ENCODE measurements at places on chromosomes 2 and 18.
A peak's percentile ranks its signal among the peaks of the same experiment; 100 is the strongest.

- no peak overlapping the region for H3K27ac ChIP-seq
- H3K36me3 ChIP-seq, result no peaks in the 10 kb centered on the region
Observed at GRCh38 chr2:26011609-26011989, 22.3 kb upstream of the RAB10 start.

GRCh38 chr2:62440281-62440946, 65.6 kb downstream of the TMEM17 start:
- no peak overlapping the region for H3K4me3 ChIP-seq
- no peak overlapping the region for H3K27ac ChIP-seq
- no peaks in the 10 kb centered on the region for H3K27me3 ChIP-seq
- no peaks in the 10 kb centered on the region for H3K36me3 ChIP-seq
- H3K4me1 ChIP-seq, result no peaks in the 10 kb centered on the region

GRCh38 chr18:22031611-22032010, 137.8 kb upstream of the GATA6 start:
- no peaks in the 10 kb centered on the region for H3K36me3 ChIP-seq
- H3K27me3 ChIP-seq, result no peaks in the 10 kb centered on the region
- no peak overlapping the region for H3K27ac ChIP-seq
- DNase-seq, result no peak
- no peaks in the 10 kb centered on the region for H3K4me1 ChIP-seq
- H3K4me3 ChIP-seq, result no peak overlapping the region

GRCh38 chr2:233387667-233388528, 33.6 kb downstream of the DGKD start:
- no peaks in the 10 kb centered on the region for H3K36me3 ChIP-seq
- peaks cover 54% of the 10 kb centered on the region for H3K4me1 ChIP-seq
- H3K4me3 ChIP-seq, result no peak overlapping the region
- no peaks in the 10 kb centered on the region for H3K27me3 ChIP-seq

DNA sequence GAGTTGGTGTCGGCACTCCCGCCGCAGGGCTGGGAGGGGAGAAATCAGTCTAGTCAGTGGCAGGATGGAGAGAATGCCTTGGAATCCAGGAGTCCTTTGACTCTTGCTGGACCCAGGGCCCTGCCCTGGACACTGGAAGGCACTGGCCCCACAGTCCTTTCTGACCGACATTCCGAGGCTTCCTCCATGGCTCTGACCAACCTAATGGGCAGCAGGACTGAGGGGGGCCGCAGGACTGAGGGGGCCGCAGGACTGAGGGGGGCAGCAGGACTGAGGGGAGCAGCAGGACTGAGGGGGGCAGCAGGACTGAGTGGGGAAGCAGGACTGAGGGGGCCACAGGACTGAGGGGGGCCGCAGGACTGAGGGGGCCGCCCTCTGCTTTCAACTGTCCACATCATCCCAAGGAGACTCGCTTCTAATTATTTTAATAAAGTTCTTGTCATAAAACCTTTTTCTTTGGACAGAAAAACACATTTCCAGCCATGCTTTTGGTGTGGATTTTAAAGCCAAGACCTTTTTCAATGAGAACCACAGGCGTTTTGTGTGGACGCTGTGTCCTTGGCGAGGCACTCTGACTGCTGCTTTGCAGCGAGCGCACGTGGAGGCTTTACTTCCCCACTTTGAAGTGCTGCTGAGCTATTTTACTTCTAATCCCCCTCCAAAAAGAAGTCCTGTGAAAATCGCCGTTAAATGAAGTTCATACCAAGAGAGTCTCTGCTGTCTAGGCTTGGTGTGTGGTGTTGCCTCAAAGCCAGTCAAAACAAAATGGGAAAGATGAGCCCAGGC, 226.1 kb downstream of the TWIST2 start:
- DNase-seq, result no peak
- no peak overlapping the region for H3K27ac ChIP-seq
- H3K36me3 ChIP-seq, result peaks cover 62% of the 10 kb centered on the region
- H3K27me3 ChIP-seq, result no peaks in the 10 kb centered on the region
- no peaks in the 10 kb centered on the region for H3K4me1 ChIP-seq

DNA sequence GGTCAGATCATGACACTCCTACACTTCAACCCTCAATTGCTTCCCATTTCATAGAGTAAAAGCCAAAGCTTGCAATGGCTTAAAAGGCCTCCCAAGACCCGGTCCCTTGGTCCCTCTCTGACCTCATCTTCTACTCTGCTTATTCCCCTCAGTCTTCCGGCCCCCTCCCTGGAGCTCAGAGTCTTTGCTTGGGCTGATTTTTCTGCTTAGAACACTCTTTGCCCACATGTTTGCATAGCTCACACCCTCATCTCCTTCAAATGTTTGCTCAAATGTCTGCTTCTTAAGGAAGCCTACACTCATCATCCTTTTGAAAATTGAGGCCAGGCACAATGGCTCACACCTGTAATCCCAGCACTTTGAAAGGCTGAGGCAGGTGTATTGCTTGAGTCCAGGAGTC, 65.6 kb upstream of the CAPN13 start:
- H3K36me3 ChIP-seq, result no peaks in the 10 kb centered on the region
- no peaks in the 10 kb centered on the region for H3K4me1 ChIP-seq
- no peak overlapping the region for H3K27ac ChIP-seq
- H3K4me3 ChIP-seq, result no peak overlapping the region
- no peak for DNase-seq
- H3K27me3 ChIP-seq, result no peaks in the 10 kb centered on the region

GRCh38 chr2:80312282-80312839, 7.8 kb upstream of the LRRTM1 start:
- H3K36me3 ChIP-seq, result no peaks in the 10 kb centered on the region
- no peak overlapping the region for H3K27ac ChIP-seq
- no peak for DNase-seq

- no peak for DNase-seq
- no peak overlapping the region for H3K27ac ChIP-seq
- H3K4me1 ChIP-seq, result no peaks in the 10 kb centered on the region
- peaks cover 14% of the 10 kb centered on the region for H3K27me3 ChIP-seq
- no peaks in the 10 kb centered on the region for H3K36me3 ChIP-seq
Observed at GRCh38 chr18:48715711-48716361, 177.0 kb downstream of the CTIF start.

DNA sequence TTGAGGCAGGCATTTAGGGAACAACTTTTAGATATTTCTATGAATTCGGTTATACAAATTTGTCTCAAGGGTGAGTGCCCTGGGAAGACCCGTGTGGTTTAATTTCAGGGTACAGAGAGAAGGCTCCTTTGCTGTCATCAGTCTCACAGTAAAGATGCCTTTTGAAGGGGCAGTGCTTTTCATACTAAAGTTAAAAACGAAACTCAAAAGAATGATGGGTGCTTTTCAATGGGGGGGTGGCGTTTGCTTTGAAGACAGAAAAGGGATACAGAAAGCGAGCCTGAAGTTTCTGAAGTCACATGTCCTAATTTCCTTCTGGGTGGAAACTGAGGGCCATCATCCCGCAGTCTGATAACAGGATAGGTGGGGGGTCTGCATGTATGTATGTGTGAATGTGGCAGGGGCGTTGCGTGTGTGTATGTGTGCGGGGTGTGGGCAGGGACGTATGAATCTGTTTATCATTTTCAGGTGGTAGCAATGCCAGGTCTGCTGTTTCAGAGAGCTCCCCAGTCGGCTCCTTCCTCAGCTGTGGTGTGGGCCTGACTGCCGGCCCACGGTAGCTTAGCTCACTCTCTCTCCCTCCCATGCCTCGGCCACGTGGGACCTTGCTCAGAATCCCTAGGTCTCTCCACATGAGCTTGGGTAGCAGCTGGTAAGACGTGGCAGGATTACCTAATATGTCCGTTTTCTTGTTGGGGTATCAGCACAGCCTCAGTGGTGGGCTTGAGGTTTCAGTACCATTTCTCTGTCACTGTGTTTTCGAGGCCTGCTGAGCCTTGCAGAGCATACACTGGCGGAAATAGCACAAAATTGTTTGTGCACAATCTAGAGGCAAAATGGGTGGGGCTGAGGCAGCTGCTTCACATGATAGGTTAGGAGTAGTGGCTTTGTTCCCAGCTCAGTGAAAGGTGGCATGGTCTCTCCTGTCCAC, 32.7 kb downstream of the ARHGAP25 start:
- peak overlapping the region; percentile 48 for H3K4me3 ChIP-seq
- H3K27ac ChIP-seq, result peak overlapping the region; percentile 95
- H3K36me3 ChIP-seq, result no peaks in the 10 kb centered on the region
- H3K27me3 ChIP-seq, result no peaks in the 10 kb centered on the region
- DNase-seq, result peak; percentile 43
- H3K4me1 ChIP-seq, result peaks cover 88% of the 10 kb centered on the region

- DNase-seq, result no peak
- H3K4me3 ChIP-seq, result no peak overlapping the region
- no peak overlapping the region for H3K27ac ChIP-seq
- H3K4me1 ChIP-seq, result no peaks in the 10 kb centered on the region
Observed at GRCh38 chr2:40087434-40087833, 308.4 kb upstream of the THUMPD2 start.

GRCh38 chr2:208948073-208948472, 475.8 kb upstream of the MAP2 start:
- H3K27ac ChIP-seq, result no peak overlapping the region
- no peaks in the 10 kb centered on the region for H3K4me1 ChIP-seq
- DNase-seq, result no peak
- H3K36me3 ChIP-seq, result no peaks in the 10 kb centered on the region
- no peak overlapping the region for H3K4me3 ChIP-seq
- no peaks in the 10 kb centered on the region for H3K27me3 ChIP-seq

GRCh38 chr2:43302182-43302960, 76.0 kb upstream of the ZFP36L2 start:
- no peaks in the 10 kb centered on the region for H3K4me1 ChIP-seq
- no peak overlapping the region for H3K27ac ChIP-seq
- no peaks in the 10 kb centered on the region for H3K36me3 ChIP-seq
- H3K4me3 ChIP-seq, result no peak overlapping the region
- DNase-seq, result no peak

GRCh38 chr2:180370511-180371205, 363.6 kb upstream of the CWC22 start:
- DNase-seq, result no peak
- H3K27me3 ChIP-seq, result no peaks in the 10 kb centered on the region
- no peak overlapping the region for H3K4me3 ChIP-seq

DNA sequence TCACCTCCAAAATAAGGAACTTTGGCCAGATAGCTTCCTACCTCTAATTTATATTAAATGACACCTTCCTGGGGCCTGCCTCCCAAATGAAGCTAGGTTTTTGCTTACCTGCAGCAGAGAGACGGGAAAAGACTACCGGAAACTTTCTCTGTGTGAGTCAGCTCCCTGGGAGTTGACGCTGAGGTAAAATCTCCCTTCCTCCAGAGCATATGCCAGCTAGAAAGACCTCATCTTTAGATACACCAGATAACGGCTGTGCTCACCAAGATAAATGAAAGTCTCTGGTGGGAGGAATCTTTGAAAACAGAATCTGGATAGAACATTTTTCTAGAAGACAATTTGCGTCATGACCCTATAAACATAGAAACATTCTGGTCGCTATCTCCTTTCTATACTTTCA, 99.7 kb upstream of the RFX8 start:
- H3K4me1 ChIP-seq, result peaks cover 11% of the 10 kb centered on the region
- no peak overlapping the region for H3K27ac ChIP-seq
- no peaks in the 10 kb centered on the region for H3K27me3 ChIP-seq
- no peak overlapping the region for H3K4me3 ChIP-seq
- no peak for DNase-seq

Data from T-cell (primary cell).